ENCODE measurements at places on chromosomes 5 and 9. TPM values are rescaled to one million over a fixed set of nuclear protein-coding genes. Genes with fewer than 3 reads are reported as not detected.

DNA sequence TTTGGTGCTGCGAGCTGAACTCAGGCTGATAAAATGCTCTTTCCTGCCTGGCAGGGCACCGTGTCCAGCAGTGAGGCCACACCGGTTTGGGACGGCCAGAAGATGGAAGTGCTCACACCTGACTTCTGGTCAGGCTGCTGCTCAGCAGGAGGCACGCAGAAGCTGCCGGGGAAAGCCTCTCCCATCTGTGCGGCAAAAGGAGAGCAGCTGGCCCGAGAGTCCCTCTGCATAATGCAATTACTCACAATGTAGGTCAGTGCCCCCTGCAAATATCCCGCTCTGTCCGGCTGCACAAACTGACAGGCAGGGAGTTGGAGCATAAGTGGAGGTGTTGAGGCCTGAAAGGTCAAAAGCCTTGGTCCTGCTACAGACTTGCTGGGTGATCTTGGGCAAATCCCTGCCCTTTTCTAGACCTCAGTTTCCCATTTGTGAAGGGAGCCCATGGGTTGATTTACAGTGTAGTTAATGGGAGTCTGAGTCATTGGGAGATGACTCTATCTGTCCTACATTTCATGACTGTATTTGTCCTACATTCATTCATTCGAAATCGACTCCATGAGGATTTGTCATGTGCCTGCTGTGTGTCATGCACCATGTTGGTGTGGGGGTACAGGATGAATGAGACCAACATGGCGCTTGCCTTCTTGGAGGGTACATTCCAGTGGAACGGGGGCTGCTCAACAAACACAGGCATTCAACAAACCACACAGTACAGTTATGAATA is 61.8 kb upstream of the TBC1D2 start:
- no peak overlapping the region for H3K4me3 ChIP-seq
- no peaks in the 10 kb centered on the region for H3K36me3 ChIP-seq
- no peak overlapping the region for H3K27ac ChIP-seq
- no peaks in the 10 kb centered on the region for H3K4me1 ChIP-seq
- no peak for DNase-seq
- no peaks in the 10 kb centered on the region for H3K27me3 ChIP-seq

DNA sequence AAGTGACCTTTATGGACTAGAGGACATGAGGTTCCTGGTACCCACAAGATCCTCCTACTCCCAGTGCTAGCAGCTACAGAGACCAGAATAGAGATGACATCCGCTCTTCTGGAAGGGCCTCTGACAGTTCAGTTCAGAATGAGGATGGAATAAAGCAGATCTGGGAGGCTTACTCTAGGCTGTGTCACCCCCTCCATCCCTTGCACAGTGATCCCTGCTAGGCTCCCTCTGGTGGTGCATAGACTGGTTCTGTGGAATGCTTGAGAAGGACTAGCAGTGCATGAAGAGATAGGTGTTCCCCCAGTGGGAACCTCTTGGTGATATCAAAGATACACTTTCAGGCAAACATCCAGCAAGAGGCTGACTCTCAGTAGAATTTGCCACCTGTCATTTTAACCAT is 83.0 kb downstream of the NPR3 start:
- H3K4me1 ChIP-seq, result no peaks in the 10 kb centered on the region
- no peak overlapping the region for H3K4me3 ChIP-seq
- no peaks in the 10 kb centered on the region for H3K36me3 ChIP-seq
- H3K27me3 ChIP-seq, result no peaks in the 10 kb centered on the region
- H3K27ac ChIP-seq, result no peak overlapping the region

DNA sequence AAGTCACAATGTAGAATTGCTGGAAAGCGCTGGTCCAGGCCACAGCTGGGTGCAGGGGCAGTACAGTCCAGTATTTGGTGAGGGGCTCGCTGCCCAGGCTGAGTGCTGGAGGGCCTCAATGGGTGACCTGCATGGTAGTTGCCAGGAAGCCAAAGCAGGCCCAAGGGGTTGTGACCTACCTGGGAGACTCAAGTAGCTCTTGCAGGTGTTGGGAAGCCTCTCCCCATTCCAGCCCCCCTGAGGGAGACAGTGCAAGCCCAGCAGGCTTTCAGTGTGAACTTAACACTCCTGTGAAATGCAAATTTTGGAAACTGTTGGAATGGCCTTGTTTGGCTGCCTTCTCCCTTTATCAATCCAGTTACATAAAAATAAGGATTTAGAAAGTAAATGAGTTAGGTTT is 13.9 kb downstream of the KDM4C start:
- peaks cover 1% of the 10 kb centered on the region for H3K4me1 ChIP-seq
- H3K27me3 ChIP-seq, result no peaks in the 10 kb centered on the region
- no peak overlapping the region for H3K27ac ChIP-seq
- no peak overlapping the region for H3K4me3 ChIP-seq

DNA sequence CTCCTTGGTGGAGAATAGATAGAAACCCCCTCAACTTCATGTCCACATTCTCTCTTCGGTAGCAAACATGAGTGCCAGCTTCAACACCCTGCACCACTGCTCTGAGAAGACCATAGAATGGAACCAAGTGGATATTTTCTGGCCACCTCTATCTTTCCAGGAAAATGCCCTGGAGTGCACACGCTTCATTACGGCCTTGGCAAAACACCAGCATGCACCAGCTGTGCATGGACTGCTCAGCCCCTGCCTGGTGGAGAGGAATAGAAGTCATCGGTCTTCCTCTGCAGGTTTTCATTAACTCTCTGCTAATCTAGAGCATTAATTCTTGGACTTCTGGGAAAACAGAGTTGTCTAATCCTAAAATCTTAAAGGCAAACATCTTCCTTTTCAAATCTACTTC is 211.6 kb upstream of the TMEM161B start:
- peaks cover 18% of the 10 kb centered on the region for H3K4me1 ChIP-seq
- no peak for DNase-seq
- no peak overlapping the region for H3K27ac ChIP-seq
- H3K36me3 ChIP-seq, result no peaks in the 10 kb centered on the region

DNA sequence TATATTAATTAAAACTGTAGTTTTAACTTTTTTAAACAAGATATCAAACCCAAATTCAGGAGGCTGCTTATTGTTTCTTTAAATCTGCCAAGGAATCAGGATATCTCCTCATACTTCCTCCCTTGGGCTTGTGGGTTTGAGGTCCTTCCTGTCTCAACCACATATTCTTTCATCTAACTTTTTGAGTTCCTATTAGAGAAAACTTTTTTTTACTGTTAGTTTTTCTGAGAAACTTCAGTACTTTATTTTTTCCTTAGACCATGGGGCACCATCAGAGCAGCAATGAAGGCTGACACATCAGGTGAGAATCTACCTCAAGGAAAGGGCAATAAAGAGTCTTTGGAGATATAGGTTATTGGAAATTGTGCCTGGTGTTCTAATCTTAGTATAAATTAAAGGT is 56.7 kb downstream of the TSSK1B start:
- no peak for DNase-seq
- no peaks in the 10 kb centered on the region for H3K36me3 ChIP-seq
- no peaks in the 10 kb centered on the region for H3K27me3 ChIP-seq
- no peak overlapping the region for H3K4me3 ChIP-seq
- H3K27ac ChIP-seq, result no peak overlapping the region
- no peaks in the 10 kb centered on the region for H3K4me1 ChIP-seq

GRCh38 chr5:38783011-38783561 is 62.7 kb upstream of the OSMR start:
- DNase-seq, result no peak
- no peaks in the 10 kb centered on the region for H3K27me3 ChIP-seq
- no peaks in the 10 kb centered on the region for H3K4me1 ChIP-seq
- no peak overlapping the region for H3K4me3 ChIP-seq

DNA sequence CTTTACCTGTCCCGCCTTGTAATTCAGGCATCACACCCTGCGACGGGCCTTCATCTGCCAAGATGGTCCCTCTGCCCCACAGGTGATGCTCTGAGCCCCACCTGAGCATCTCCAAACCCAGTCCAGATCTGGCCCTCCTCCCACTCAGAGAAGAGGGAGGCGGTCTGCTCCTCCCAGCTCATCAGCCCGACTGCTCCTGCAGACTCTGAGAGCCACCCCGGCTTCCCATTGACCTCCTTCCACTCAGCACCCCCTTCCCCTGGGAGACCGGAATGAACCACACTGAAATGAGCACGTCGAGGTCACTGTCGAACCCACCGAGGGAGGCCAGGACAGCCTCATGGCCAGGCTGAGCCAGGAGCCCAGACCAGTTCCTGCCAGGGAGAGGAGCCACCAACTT is 12.8 kb downstream of the ABO start:
- H3K4me1 ChIP-seq, result peaks cover 8% of the 10 kb centered on the region
- no peaks in the 10 kb centered on the region for H3K27me3 ChIP-seq
- no peak overlapping the region for H3K4me3 ChIP-seq
- H3K27ac ChIP-seq, result no peak overlapping the region
- DNase-seq, result no peak

DNA sequence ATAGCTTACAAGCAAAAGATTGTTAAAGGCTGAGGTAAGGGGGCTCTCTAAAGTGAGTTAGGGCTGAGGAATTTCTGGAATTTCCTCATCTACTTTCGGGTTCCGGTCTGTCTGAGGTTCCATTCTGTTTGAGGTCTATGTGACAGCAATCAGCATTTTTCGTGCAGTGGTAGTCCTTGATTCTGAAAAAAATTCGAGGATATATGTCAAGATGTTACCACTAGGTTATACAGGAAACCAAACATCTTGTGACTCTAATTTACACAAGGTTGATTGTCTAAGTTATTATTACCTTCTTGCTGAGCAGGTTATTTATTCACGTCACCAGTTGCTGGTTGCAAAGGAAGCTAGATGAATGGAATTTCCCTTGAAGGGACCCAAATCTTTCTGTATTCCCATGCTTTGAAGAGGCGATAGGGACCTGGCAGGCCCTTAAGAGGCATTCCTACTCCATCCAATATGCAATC is 35.2 kb downstream of the RLN2 start:
- no peaks in the 10 kb centered on the region for H3K27me3 ChIP-seq
- H3K4me1 ChIP-seq, result no peaks in the 10 kb centered on the region
- peak; percentile 18 for DNase-seq
- no peaks in the 10 kb centered on the region for H3K36me3 ChIP-seq
- H3K27ac ChIP-seq, result no peak overlapping the region
- H3K4me3 ChIP-seq, result no peak overlapping the region

Gene HAVCR2
- 0.19 TPM for total RNA-seq

Gene CCNJL
- 8.4 TPM for total RNA-seq

Gene PHF24
- total RNA-seq, result 1.8 TPM

Gene SGCD
- not detected for total RNA-seq

Gene COL15A1
- 3.2 TPM for total RNA-seq

Gene AGXT2
- not detected for total RNA-seq

All from neural progenitor cell (in vitro differentiated cells).